Substantia nigra (tissue), 51 donors: ENCODE measurements at places on chromosomes 2 and 18.

DNA sequence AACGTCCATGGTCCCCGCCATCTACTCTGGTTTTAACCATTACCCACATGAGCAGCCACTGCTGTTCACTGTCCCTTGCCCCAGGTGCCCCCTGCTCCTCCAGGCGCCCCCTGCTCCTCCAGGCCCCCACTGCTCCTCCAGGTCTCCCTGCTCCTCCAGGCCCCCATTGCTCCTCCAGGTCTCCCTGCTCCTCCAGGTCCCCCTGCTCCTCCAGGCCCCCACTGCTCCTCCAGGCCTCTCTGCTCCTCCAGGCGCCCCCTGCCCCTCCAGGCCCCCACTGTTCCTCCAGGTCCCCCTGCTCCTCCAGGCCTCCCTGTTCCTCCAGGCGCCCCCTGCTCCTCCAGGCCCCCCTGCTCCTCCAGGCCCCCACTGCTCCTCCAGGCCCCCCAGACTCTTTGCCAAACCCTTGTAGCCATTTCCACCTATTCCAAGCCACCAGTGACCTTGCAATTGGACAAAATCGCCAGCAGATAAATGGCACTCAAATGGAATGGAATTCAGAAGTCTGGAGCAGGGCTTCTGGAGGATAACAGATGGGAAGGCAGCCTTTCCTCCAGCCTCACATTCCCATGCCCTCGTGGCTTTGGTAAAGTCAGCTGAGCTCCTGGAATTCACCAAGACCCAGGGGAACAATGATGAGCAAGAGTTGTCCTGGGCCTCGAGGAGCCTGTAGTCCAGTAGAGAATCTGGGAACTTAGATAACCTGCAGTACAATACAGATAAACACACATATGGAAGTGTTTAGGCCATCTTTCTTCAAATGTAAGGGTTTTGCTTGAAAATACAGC, 13.3 kb upstream of the RPL31 start:
- DNase-seq: no peak

DNA sequence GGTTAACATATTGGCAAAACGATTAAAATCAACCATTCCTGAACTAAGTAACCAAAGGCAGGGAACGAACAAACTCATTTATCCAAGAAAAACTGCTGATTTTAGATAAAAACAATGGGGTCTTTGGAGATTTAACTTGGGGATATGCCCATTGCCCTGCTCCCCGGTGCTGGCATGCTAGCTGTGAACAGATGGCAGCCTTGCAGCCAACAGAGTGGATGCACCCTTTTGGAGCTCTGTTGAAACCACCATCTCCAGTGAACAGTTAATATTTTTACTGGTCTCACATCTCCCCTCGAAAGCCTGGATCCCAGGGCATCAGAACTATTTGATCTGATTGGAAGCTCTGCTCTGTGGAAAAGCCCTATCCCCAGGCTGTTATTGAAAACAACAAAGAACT, 303.1 kb downstream of the TGIF1 start:
- no peak for DNase-seq

- DNase-seq: no peak
These were observed 3.7 kb downstream of the HDAC4 start for GRCh38 chr2:239396881-239397681.

- DNase-seq: no peak
These were observed 38.7 kb downstream of the SCG2 start for GRCh38 chr2:223563462-223563861.

GRCh38 chr2:50263728-50264127, 768.2 kb downstream of the NRXN1 start:
- DNase-seq: no peak

DNA sequence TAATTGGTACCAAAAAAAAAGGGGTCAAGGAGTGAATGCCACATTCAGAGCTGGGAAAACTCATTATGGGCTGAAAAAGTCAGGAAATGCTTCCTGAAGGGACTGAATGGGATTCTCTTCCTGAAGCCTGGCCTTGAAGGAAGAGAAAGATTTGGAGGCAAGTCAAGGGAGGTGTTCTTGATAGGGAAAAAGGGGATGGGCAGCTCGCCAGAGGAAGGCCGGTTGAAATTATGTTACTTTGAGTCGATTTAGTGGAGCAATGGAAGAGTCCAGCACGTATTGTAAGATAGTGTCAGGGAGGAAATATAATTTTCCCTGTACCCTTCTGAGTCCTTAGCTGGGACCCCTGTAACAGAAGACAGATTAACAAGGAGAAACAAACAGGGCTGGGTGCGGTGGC, 115.3 kb upstream of the STPG4 start:
- no peak for DNase-seq

- no peak for DNase-seq
These were observed 38.0 kb upstream of the EPAS1 start for GRCh38 chr2:46258937-46259776.

- DNase-seq: no peak
These were observed 154.5 kb downstream of the RPIA start for GRCh38 chr2:88845772-88846661.

- DNase-seq: no peak
These were observed 281.1 kb upstream of the MGAT5 start for GRCh38 chr2:133972786-133973185.

DNA sequence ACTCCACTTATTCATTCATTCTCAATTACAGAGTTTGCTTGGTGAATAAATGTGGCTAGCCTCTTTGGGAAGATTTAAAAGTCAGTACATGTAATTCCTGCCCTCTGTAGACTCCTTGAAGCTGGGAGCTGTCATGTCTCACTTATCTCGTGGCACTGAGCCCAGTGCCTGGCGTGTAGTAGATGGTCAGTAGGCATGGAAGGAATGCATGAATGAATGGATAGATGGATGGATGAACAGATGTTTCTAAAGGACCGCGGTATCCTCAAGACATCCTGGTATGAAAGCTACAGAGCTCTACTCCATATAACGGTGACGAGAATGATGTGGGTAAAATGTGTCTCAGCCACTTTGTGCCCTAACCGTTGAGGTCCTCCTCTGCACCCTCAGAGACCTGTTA, 83.0 kb downstream of the MARCO start:
- no peak for DNase-seq

- no peak for DNase-seq
These were observed 21.3 kb upstream of the BOD1L2 start for GRCh38 chr18:57125627-57126026.

DNA sequence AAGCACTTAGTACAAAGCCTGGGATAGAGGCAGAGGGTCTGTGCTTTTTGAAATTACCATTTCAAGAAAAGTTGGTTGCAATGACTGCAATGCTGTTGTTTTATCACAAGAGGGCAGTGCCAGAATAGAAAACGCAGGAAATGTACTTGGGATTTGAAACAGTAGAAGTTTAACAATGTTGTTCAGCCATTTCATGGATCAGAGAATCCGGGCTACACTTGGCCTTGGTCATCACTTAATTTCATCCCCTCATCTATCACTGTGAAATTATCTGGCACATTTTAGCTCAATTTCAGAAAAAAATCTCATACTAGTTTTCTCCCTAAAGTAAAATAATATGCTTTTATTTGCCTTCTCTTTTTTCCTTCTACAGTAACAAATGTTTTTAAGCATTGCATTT, 70.8 kb downstream of the RAPGEF4 start:
- no peak for DNase-seq

GRCh38 chr2:54859997-54860701, 136.7 kb downstream of the EML6 start:
- DNase-seq: no peak

DNA sequence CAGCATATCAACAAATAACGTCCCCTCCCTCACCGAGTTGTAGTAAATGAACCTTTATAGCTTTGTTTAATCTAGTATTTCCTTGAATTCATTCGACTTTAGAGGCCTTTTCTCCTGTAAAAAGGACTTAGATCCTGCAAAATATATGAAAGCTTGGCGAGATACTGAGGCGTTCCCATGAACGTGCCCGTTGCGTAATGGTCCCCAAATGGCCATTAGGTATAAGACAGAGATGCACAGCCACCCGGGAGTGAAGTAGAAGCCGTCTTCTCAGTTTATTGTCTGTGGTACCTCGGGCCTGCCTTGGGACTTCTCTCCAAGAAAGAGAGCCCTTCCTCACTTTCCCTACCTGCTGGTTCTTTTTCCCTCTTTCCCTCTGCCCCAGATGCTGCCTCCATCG, 310.6 kb downstream of the CELF4 start:
- DNase-seq: no peak

DNA sequence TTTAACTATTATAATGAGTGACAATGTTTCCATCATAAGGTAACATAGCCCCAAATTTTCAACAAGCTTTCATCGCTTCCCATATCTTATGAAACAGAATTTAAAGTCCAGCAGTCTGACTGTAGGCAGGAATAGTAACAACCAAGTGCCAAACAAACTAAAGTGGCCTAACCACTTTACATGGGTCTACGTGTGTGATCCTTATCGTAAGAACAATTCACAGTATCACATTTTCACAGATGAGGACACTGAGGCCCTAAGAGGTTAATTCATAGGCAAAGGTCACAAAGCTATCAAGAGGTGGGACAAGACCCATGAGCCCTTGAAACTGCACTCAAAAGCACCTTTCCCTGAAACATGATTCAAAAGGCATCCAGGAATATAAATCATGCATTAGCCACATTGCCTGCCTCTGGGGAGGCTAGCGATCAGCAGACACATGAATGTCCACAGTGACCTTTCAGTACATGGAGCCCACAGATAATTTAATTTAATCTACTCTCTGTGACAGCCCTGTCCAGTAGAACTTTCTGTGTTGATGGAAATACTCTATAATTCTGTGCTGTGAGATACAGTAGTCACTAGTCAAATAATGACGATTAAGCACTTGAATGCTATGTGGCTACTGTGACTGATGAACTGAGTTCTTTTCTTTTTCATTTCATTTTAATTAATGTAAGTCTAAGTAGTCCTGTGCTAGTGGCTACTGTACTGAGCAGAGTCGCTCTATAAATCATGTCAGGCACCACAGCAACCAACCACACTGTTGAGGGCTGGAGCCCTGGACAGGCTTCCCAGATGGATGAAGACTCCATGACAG, 30.3 kb downstream of the KIDINS220 start:
- DNase-seq: no peak

- DNase-seq: no peak
These were observed 148.1 kb downstream of the PRPF40A start for GRCh38 chr2:152569186-152569585.

DNA sequence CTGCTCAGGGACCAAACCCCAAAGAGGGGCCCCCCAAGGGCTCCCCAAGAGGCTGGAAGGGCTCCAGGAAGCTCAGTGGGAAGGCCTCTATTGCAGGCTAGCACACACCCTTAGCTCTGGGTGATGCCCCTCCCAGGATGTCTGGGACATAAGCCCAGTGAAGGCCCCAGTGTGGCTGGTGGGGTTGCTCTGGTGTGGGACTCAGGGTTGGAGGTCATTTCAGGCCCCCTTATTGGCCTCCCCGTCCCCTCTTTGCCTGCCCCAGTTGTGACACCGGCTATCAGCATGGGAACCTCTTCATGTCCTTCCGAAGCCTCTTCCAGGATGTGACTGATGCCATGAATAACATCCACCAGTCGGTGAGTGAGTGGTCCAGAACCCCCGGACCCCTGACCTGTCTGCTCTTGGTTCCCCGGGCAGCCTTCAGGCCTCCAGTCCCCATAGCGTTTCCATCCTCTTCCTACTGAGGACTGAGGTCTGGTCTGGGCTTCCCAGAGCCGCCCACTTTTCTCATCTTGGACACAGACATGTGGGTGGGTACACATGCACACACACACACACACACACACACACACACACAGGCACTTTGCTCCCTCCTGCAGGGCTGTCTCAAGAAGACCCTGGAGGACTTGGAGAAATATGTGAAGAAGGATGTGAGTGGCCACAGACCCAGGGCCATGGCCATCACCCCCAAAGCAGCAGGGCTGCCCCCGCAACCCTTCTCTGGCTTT, 2.2 kb downstream of the NT5DC4 start:
- no peak for DNase-seq

DNA sequence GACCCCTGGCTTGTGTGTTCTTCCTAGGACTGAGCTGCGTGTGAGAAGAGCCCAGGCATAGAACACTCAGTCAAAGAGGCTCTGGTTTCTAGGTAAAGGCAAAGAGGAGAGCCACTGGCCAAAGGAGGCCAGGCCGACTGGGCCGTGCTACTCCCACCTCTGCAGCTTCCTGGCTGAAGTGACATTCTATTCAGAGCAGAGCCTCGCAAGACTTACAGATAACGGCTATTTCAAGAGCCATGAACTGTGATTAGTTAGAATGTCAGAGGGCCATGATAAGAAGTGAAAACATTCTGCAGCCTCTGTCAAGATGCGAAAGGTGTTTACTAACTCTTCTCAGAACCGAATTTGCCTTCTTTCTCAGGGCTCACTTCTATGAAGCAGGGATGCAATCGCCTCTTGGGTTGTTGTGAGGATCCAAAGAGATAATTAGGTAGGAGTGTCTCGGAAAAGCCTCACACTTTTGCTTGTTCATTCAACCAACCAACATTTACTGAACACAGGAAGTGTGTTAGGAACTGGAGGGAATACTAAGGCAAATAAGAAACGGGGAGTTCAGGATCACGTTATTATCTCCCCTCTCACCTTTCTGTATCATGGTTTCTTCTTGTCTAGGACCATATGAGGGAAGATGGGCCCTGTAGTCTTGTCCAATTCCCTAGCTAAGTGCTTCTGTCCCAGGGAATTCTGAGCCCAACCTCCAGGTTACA, 3.4 kb upstream of the DNAJC5G start:
- DNase-seq: no peak

DNA sequence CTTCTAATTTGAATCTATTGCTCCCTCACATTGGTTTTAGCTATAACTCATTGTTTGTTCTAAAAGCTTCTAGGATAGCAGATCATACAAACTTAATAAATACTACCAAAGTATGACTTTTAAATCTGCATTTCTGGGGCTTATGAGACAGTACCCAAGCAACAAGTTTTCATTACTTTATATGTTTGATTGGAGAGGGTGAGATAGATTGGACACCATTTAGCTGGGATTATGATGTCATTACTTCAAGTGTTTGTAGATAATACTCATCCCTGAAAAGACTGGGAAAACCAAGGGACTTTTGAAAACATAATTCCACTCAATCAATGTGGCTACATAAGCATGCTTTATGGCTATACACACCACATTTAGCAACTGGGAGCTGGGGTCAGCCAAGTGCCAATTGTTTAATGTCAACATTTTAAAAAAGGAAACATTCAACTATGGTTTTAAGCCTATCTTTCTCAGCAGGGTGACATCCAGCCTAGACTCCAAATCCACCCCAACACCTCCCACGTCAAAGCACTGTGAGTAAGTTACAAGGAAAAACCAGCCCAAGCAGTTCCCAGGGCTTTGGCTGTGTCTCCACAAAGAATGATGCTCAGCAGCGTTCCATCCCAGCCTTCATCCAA, 119.9 kb downstream of the ETAA1 start:
- DNase-seq: no peak

DNA sequence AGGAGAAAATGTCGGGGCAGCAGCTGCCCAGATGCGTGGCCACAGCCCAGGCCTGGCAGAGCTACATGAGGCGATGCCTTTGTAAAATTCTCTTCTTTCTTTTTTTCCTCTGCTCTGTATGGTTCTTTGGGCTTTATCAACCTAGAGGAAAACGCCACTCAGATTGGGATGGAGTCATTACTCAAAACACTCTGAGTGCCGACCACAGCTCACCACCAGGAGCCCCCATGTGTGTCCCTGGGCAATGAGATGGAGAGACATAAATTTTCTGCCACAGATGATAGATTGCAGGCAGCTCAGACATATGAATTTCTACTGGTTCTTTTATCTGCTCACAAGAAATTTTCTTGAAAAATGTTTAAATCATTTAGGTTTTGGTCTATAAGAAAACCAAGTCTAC, 56.0 kb downstream of the PARD6G start:
- no peak for DNase-seq

- DNase-seq: no peak
These were observed 6.0 kb upstream of the ALPI start for GRCh38 chr2:232449964-232450363.

- no peak for DNase-seq
These were observed 324.5 kb upstream of the UBE2E3 start for GRCh38 chr2:180655842-180656454.

- no peak for DNase-seq
These were observed 177.8 kb upstream of the SCN7A start for GRCh38 chr2:166671801-166672200.
